ENCODE measurements at places on chromosomes 13 and 19.
A peak's percentile ranks its signal among the peaks of the same experiment; 100 is the strongest.

DNA sequence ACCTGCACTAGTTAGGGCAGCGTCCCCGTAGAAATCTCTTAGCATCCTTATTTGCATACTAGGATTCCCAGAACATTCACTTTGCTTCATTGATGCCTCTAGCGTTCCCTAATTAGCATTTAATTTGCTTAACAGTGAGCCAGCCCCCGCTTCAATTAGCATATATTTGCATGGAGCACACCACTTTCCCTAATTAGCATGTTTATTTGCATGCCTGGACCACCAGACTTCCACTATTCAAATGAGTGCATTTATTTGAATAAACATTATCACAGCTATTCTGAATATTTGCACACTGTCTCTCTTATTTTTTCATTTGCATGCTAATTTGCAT is 69.6 kb downstream of the RYR1 start:
- DNase-seq = no peak

DNA sequence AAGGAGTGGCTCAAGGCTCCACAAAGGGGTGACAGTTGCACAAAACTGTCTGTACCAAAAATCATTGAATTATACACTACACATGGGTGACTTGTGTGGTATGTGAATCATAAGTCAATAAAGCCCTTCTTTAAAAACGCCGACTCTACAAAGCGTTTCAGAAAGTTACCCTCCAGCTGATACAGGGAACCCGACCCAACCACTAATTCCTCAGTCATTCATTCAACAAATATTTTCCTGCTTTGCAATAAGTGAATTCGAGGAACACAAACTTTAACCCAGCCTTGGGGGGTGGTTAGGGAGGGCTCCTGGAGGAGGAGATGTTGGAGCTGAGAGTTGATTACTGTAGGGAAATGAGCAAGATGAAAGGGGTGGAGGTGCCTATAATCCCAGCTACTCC is 32.0 kb downstream of the LTBP4 start:
- DNase-seq = no peak

- DNase-seq = no peak
Observed at GRCh38 chr19:5580161-5580571, 12.4 kb upstream of the TINCR start.

GRCh38 chr19:35375505-35376307 is 4.8 kb downstream of the GPR42 start:
- DNase-seq = no peak

GRCh38 chr13:20001366-20002190 is 43.1 kb downstream of the ZMYM2 start:
- DNase-seq = no peak

- DNase-seq = no peak
Observed at GRCh38 chr13:98345107-98345935, 168.3 kb upstream of the RNF113B start.

- no peak for DNase-seq
Observed at GRCh38 chr13:82330499-82330898, 1551.8 kb downstream of the SLITRK1 start.

DNA sequence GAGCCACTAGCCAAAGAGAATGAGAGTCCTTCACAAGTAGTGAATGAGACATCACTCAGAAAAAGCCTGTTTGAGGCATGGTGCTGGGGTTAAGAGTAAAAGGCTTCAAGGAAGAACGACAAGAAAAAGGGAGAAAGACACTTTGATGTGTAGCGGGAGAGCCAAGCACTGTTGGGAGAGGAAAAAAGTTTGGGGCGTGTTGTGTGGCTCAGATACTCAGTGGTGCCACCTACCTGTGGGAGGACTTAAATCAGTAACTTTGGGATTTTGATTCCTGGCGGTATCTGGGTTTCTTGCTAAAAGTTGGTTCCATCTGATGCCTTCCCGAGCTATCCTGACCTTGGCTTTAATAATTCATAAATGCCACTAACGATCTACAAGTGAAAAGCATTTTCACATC is 12.3 kb downstream of the ELSPBP1 start:
- no peak for DNase-seq

GRCh38 chr13:110398564-110399507 is 91.8 kb downstream of the COL4A2 start:
- DNase-seq = no peak

DNA sequence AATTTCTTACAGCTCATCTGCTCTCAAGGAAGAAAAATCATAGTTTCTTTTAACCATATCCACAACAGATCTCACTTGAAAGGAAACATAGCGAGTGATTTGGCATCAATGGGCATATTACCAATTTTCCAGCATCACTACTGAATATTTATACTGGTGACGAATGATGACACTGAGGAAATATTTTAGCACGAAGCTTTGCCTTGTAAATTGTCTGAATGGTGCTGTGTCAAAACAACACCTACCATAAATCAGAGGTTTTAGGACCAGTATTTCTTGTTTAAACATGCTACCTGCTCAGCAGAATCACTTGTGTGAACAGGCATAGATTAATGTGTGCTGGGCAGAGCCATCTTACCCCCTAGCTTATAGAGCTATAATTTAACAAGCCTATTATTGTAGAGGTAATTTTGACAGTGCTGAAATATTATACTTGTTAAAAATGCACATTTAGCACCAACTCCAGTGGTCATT is 146.8 kb downstream of the ABCC4 start:
- DNase-seq = no peak

- DNase-seq = no peak
Observed at GRCh38 chr19:39816287-39817048, 17.5 kb downstream of the DYRK1B start.

DNA sequence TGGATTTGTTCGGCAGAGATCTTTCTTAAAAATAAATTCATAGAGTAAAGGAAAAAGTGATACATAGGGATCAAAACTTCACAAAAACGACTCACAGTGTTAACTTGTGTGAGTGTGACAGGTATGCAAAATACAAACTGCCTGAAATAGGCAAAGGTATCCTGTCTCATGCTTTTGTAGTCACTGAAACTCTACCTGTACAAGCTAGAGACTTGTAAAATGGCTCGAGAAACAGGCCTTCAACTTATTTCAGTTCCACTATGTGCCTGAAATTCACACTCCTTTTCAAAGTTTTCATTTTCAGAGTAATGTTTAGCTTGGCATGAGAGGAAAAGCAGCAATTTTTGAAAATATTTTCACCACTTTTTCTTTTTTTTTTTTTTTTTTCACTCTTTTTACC is 290.4 kb downstream of the DIAPH3 start:
- no peak for DNase-seq

GRCh38 chr13:48662226-48662625 is 8.5 kb downstream of the CYSLTR2 start:
- DNase-seq = no peak

GRCh38 chr13:42327725-42328124 is 55.8 kb downstream of the AKAP11 start:
- no peak for DNase-seq

DNA sequence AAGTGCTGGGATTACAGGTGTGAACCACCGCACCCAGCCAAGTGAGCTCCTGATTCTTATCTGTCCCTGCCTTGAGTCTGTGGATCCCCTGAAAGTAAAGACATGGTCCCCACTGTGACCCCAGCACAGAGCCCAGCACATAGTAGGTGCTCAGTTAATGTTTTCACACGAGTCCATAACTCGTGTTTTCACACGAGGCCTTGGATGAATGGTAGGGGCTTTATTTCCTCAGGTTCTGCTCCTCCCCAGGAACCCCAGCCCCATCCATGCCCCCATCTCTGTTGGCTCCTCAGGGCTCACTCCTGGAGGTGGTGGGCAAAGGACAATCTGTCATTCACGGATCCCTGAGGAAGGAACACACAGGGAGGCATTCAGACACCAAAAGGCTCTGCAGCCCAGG is 23.6 kb upstream of the PDE4C start:
- no peak for DNase-seq

GRCh38 chr13:76516013-76516412 is 370.2 kb downstream of the KCTD12 start:
- DNase-seq = no peak

DNA sequence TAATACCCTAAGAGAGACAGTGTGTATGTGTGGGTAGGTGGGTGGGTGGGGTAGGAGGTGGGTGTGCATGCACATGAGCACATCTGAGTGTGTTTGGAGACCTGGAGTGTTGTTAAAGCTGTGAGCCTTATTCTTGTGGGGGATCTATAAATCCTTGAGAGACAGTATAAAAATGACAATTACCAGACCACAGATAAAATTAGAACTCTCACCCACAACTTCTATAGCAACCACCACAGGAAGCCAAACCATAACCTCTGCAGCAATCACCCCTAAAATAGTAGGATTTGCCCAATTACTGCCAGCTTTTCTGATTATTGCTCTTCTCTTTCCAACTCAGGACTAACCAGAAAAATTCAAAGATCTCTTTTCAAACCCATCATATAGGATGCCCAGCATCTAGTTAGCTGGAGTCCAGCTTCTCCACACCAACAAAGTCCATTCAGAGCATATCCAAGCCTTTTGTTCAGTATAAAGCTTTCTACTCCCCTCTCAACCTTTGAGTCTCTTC is 93.4 kb upstream of the SLITRK1 start:
- DNase-seq = no peak

DNA sequence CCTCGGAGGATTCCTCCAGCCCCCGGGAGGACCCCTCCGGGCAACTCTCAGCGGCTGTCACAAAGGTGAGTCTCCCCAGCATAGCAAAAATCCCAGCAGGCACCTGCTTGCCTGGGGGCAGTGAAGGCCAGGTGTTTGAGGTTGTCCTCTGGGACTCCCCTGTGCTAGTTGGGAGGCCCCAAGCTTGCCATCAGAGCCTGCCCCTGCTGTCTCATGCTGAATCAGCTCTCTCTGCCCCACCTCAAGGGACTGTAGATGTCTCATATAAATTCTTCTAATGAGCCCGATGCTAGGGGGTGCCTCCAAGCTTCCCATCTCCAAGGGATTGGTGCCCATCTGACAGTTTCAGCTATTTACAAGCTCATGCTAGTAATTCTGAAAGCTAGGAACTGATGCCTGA is 53.6 kb downstream of the NWD1 start:
- no peak for DNase-seq

DNA sequence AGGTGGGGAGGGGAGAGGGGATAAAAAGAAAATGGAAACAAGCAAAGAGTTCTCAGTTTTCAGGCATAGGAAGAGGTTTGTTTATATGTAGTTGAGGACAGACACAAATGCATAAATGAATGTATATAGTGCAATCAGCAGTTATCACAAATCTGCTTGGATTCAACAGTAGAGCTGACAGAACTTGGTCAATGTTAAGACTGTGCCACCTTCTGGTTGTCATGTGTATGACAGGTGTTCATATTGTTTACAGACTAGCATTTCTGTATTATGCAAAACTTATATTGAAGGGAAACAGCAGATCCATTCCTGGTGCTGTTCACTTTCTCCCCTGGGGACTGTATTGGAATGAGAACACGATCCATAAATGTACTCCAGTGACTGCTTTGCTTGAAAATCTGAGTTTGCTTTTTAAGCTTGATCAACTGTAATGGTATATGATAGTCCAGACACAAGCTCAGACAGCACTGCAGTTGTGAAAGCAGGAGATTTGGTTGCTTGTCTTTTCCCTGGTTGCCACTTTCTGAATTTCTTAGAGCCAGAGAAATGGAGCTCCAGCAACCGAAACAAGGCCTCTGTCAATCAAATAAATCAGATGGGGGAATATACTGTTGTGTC is 319.5 kb upstream of the OBI1 start:
- no peak for DNase-seq

DNA sequence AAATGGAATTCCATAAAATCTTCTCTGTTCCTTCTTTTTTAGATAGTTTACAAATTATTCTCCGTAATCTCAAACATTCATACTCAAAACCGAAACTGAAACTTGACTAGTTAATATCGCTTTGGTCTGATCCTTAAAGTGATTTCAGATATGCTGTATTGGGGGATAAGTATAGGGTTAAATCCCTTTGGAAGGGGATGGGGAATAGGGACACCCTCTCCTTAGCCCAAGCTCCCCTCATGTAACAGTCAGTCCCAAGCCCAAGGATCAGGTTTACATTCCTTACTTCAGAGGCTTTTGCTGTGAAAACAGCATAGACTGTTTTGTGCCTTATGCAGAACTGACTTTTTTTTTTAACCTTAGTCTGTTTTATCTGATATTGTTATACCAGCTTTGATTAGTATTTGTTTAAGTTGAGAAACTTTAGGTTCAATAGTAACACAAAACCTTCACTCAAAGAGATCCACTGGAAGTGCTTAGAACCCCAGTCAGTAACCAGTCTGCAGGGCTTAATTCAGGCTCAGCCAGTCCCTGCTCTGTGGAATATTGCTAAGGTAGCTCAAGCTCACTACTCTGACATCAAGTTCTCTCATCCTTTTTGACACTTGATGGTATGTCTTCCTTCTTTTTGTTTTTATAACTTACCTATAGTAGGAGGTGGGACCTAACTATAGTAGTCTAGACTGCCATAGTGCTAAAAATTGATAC is 10.5 kb downstream of the CDADC1 start:
- no peak for DNase-seq

GRCh38 chr13:98133946-98134345 is 8.9 kb upstream of the FARP1 start:
- DNase-seq = no peak

- no peak for DNase-seq
Observed at GRCh38 chr13:27132538-27132937, 39.1 kb downstream of the USP12 start.

GRCh38 chr13:59343993-59344822 is 819.5 kb downstream of the DIAPH3 start:
- no peak for DNase-seq

GRCh38 chr13:93948162-93948922 is 531.1 kb downstream of the DCT start:
- DNase-seq = no peak

GRCh38 chr13:44259045-44260027 is 114.3 kb upstream of the SERP2 start:
- peak; percentile 49 for DNase-seq

DNA sequence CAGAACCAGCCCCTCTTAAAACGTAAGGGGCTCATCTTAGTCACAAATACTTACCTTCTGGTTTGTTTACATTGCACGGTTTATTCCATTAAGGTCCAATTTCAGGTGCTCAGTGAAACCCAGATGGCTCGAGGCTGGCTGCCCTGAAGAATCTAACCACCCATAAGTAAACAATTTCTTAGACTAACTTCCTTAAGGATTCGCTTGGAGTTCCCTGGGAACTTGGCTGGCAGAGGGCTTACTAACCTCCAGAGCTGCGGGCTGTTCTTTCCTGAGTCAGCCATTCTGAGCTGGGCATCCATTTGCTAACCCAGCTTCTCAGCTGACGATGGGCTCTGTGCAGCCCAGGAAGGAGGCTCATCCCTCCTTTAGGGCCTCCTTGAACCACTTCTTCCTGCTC is 262.1 kb downstream of the FGF9 start:
- no peak for DNase-seq

- DNase-seq = no peak
Observed at GRCh38 chr13:59721926-59722910, 441.5 kb downstream of the DIAPH3 start.

GRCh38 chr13:45162821-45163220 is 38.0 kb downstream of the KCTD4 start:
- no peak for DNase-seq
